RWPE2 (cell line): ENCODE measurements at places on chromosomes 7 and 10.
A peak's percentile ranks its signal among the peaks of the same experiment; 100 is the strongest.

DNA sequence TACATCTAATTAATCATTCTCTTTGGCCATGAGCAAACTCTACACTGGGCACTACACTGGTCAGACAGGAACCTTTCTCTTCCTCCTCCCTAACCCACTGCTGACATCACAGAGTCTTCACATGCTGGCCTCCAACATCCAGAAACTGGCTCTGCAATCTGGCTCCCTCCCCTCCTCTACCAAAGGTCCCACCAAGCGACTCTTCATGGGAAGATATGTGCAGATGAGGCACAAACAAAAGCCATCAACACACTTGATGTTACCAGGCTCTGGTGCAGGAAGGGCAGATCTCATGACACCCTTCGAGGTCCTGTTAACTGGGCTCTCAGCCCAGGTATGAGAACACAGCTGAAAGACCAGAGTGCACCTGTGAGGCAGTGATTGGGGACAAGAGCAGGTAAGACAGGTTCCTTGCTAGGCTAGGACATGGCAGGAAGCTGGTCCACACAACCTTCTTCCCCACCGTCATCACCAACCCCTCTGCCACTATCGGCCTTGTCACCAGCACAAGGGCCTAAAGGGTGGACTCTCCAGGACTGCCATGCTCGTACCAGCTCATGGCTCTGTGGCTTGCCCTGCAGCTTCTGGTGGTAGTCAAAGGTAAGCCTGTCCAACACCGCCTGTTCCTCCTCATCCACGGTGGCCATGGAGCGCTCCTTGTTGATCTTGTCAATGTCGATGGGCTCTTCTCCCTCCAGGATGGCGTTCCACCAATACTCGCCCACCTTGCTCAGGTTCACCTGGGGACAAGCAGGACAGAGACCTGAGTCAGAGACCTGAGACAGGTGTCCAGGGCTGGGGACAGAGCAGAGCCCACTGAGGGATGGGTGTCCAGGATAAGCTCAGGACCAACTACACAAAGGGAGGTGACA is 66.6 kb upstream of the CAMK2B start:
- H3K36me3 ChIP-seq = peaks cover 66% of the 10 kb centered on the region
- H3K4me3 ChIP-seq = no peak overlapping the region
- DNase-seq = no peak
- no peak overlapping the region for H3K27ac ChIP-seq
- no peaks in the 10 kb centered on the region for H3K4me1 ChIP-seq
- H3K27me3 ChIP-seq = no peaks in the 10 kb centered on the region

- no peaks in the 10 kb centered on the region for H3K36me3 ChIP-seq
- H3K4me3 ChIP-seq = no peak overlapping the region
- H3K27ac ChIP-seq = no peak overlapping the region
Measured at GRCh38 chr7:120684463-120684862, 173.5 kb downstream of the TSPAN12 start.

DNA sequence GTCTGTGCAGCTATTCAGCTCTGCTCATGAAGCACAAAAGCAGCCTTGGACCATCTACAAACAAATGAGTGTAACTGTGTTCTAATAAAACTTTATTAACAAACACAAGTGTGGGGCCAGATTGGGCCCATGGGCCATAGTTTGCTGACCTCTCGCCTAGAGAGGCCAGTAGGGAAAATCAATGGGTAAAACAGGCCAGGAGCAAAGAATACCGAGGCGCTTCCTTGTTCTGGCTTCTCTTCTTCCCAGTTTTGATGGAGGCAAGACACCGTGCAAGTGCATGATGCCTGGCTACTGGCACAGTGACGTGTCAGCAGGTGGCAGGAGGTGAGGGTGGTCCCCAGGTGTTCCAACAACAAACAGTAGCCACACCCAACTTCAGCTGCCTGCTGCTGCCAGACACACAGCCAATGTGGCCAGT is 94.3 kb upstream of the SDK1 start:
- H3K36me3 ChIP-seq = no peaks in the 10 kb centered on the region
- H3K27me3 ChIP-seq = no peaks in the 10 kb centered on the region
- DNase-seq = no peak
- H3K4me3 ChIP-seq = no peak overlapping the region

GRCh38 chr10:2658780-2659179 is 408.6 kb upstream of the PFKP start:
- H3K27ac ChIP-seq = no peak overlapping the region
- no peaks in the 10 kb centered on the region for H3K4me1 ChIP-seq

GRCh38 chr7:116315293-116315692 is 105.0 kb downstream of the TES start:
- DNase-seq = peak; percentile 89
- H3K4me1 ChIP-seq = peaks cover 34% of the 10 kb centered on the region
- no peaks in the 10 kb centered on the region for H3K27me3 ChIP-seq
- H3K4me3 ChIP-seq = no peak overlapping the region
- no peaks in the 10 kb centered on the region for H3K36me3 ChIP-seq

GRCh38 chr10:111131168-111131799 is 54.5 kb downstream of the ADRA2A start:
- no peaks in the 10 kb centered on the region for H3K4me1 ChIP-seq
- H3K27me3 ChIP-seq = no peaks in the 10 kb centered on the region
- no peaks in the 10 kb centered on the region for H3K36me3 ChIP-seq
- no peak overlapping the region for H3K27ac ChIP-seq
- no peak for DNase-seq

DNA sequence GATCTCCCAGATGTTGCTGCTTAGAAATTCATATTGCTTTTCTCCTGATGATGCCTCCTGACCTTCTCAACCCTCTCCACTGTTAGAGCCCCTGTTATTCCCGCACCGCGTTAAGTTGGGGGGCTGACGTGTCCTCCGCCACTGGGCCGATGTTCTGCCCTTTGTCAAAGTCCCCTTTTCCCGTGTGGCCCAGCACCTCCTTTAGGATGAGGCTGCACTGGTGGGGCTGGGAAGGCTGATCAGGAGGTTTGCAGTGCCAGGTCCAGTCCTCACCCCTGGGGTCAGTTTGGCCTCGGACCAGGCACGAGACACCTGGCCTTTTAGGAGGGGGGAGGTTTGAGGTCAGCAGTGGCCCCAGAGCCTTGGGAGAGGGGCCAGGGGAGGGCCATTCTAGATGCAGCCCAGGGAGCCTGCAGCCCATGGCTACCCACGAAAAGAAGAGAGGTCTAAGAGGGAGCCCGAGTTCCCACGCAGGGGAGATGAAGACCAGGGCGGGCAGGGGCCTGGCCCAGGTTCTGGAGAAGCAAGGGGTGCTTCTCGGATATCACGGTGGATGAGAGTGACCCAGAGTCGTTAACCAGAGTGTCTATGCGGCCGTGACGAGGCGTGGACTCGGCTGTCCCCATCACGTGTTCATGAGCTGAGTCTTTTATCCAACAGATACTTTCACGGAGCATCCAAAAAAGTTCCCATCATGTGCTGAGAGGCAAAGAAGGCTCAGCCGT is 150.4 kb downstream of the DNAJB6 start:
- no peaks in the 10 kb centered on the region for H3K36me3 ChIP-seq
- H3K27me3 ChIP-seq = no peaks in the 10 kb centered on the region
- H3K4me3 ChIP-seq = no peak overlapping the region
- H3K4me1 ChIP-seq = peaks cover 8% of the 10 kb centered on the region
- DNase-seq = no peak
- H3K27ac ChIP-seq = no peak overlapping the region

DNA sequence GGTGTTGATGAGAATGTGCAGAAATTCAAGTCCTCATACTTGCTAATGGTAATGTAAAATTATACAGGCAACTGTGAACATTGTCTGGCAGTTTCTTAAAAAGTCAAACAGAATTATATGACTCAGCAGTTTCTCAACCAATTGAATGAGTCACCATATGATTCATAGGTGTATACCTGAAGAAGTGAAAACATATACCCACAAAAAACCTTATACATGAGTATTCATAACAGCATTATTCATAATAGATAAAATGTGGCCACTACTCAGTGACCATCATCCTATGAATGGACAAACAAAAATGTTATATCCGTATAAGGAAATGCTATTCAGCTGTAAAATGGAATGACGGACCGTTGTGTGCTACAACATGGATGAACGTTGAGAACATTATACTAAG is 253.5 kb downstream of the MALRD1 start:
- no peak for DNase-seq
- peak overlapping the region; percentile 46 for H3K27ac ChIP-seq
- H3K27me3 ChIP-seq = no peaks in the 10 kb centered on the region
- H3K36me3 ChIP-seq = no peaks in the 10 kb centered on the region
- H3K4me3 ChIP-seq = no peak overlapping the region

DNA sequence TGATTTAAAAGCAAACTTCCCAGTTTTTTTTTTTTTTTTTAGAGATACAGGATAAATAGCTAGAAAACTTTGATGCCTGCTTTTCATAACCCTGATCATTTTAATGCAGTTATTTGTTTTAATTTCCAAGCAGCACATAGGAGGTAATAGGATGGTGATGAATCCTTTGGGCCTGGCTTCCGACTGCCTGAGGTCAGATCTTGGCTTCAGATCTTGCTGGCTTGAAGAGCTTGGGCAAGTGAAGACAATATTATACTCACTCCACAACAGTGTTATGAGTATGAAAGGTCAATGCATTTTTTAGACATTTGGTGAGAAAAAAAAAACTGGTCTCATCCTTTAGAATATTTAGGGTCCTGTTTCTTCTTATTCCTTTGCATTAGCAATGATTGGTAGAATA is 124.8 kb upstream of the PRKCQ start:
- no peaks in the 10 kb centered on the region for H3K36me3 ChIP-seq
- no peaks in the 10 kb centered on the region for H3K4me1 ChIP-seq
- no peak for DNase-seq
- H3K27me3 ChIP-seq = no peaks in the 10 kb centered on the region
- H3K27ac ChIP-seq = no peak overlapping the region
- no peak overlapping the region for H3K4me3 ChIP-seq

GRCh38 chr7:25894002-25894901 is 257.7 kb upstream of the NFE2L3 start:
- H3K4me3 ChIP-seq = no peak overlapping the region
- H3K4me1 ChIP-seq = peaks cover 6% of the 10 kb centered on the region
- no peaks in the 10 kb centered on the region for H3K27me3 ChIP-seq

DNA sequence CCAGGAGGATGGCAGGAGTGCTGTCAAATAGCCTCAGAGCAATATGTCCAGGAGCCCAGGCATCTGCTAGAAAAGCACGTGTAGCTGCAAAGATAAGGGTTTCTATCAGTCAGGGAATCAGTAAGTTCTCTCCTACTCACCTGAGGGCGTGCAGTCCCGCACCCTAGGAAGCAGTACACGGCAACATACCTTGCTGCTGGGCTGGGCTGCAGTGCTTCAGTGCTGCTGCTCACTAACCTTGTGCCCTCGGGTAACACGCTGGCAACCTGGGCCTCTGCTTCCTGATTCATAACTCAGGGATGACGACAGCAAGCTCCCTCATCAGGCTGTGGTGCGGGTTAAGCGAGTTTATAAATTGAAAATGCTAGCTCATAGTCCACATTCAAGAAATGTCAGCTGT is 29.5 kb upstream of the CCNY start:
- DNase-seq = peak; percentile 94
- no peaks in the 10 kb centered on the region for H3K27me3 ChIP-seq
- H3K36me3 ChIP-seq = no peaks in the 10 kb centered on the region
- peaks cover 14% of the 10 kb centered on the region for H3K4me1 ChIP-seq

DNA sequence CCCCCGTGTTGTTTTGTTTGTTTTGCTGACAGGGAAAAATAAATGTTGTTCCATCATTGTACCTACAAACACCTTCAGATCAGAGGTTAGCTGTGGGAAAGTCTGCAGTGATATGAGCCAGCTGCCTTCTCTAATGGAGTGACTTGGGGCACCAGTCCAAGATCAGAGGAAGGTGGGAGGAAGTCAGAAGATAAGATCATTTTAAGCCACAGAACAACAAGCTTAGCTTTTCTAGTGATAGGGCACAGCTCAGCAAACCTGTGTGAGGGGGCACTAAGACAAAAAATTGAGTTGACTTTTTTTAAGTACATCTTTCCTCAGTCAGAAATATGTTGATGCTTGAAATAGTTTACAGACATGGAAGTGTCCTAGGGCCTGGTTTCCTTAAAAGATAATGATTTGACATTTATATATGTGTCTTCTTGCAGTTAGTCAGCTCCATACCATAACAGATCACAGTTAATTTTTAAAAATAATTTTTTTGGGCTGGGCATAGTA is 240.3 kb upstream of the KAT6B start:
- peaks cover 19% of the 10 kb centered on the region for H3K36me3 ChIP-seq
- no peak overlapping the region for H3K4me3 ChIP-seq
- H3K27ac ChIP-seq = no peak overlapping the region
- H3K4me1 ChIP-seq = peaks cover 7% of the 10 kb centered on the region
- no peaks in the 10 kb centered on the region for H3K27me3 ChIP-seq

DNA sequence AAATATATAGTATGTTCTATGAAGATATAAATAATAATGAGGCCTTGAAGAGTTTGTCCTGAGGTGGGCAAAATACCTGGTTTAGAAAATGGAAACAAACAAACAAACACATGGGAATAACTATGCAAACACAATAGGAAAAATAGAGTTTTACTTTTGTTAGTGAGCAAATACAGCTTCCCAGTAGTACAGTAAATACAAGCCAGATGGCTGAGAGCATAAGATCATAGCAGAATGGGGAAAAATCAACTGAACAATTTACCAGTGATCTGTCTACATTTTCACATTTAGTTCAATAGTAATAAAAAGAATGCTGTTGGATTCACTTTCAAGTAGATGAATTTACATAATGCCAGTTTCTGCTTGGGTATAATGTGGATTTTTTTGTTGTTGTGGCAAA is 45.1 kb downstream of the ADD3 start:
- H3K36me3 ChIP-seq = no peaks in the 10 kb centered on the region
- no peak for DNase-seq
- H3K27ac ChIP-seq = no peak overlapping the region

DNA sequence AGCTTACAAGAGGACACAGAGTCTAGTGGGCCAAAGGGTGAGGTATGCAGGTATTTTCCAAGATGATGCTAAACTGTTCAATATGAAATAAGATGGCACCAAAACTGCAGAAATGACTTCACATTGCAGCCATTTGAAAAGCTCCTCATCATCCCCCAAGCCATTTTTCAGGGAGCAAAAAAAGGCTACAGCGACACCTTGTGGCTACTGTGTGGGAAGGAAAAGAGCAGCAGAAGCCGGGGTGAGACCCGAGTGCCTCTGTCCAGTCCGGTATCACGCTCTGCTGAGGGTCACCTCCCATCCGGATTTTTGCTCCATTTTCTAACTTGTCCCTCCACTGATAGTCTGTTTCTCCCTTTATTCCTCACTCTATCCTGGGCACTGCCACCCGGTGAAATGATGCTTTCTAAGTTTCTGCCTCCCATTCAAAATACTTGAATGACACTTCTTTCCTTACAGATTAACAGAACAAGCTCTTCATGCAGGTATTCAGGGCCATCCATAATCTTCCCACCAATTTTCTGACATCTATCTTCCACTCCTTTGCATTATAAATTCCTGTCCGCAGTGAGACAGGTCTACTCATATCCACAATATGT is 220.2 kb downstream of the DGKI start:
- H3K27me3 ChIP-seq = peaks cover 13% of the 10 kb centered on the region
- no peaks in the 10 kb centered on the region for H3K4me1 ChIP-seq
- H3K27ac ChIP-seq = no peak overlapping the region

GRCh38 chr7:122309421-122309820 is 4.9 kb upstream of the FEZF1 start:
- H3K4me3 ChIP-seq = no peak overlapping the region
- H3K4me1 ChIP-seq = no peaks in the 10 kb centered on the region
- no peak for DNase-seq
